NCI-H2081 treated with DMSO at 0.1 percent for 48 hours (cell line): ENCODE measurements at places on chromosomes 12 and 14.

- no peak for DNase-seq
These were observed 32.7 kb upstream of the PELI2 start for GRCh38 chr14:56085471-56085870.

DNA sequence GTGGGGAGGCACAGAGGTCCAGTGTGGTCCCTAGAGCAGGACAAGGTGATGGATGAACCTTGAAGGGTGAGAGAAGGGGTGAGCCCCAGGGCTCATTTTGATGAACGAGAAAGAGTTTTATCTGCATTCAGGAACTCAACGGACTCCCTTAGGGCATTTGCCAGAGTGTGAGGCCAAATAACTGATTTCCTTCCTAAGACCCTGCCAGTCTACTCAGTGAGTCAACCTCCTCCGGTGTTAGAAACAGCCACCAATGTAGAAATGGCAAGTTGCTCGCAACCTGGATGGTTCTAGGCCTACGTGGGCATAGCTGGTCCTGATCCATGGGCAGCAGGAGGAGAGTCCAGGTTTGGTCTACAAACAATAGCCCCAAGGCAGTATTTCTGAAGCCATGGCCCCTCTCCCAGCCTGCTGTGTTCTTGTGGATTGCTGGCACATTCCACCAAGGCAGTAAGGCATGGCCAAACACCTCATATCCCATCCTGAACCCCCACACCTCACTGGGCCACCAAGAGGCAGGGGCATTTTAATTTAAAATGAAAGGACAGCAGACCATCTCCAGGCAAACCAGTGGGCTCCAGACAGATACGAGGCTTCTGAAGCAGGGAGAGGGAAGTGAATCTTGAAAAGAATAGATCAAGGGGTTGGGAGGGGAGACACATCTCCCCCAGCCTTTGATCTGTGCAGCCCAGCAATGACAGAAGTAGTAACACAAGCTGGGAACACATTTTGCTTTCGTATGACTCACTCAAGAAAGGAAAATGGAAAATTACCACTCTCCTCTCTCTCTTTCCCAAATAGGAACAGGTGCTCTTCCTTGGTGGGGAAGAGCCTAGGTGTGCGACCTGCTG is 25.4 kb upstream of the TESC start:
- DNase-seq, result no peak

- DNase-seq, result no peak
These were observed 43.0 kb upstream of the GSG1 start for GRCh38 chr12:13146336-13146938.

DNA sequence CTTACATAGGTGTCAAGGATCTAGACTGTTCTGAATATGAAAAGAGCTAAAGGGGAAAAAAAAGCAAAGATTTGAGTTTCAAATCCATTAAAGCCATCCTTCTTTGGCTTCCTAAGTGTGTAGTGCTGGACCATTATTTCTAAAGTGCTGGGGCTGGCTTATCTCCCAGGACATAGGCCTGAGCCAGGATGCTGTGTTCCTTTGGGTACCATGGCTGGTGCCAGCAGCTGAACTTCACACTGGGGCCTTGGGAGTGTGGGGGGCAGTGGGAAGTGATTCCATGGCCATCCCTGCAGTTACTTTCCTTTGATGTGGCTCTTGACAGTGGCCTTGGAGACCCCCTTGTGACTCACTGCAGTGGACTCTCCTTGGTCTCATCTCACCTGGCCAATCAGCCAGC is 20.8 kb downstream of the PRMT8 start:
- no peak for DNase-seq

- DNase-seq, result no peak
These were observed 4.3 kb downstream of the SPTLC2 start for GRCh38 chr14:77612011-77612620.

DNA sequence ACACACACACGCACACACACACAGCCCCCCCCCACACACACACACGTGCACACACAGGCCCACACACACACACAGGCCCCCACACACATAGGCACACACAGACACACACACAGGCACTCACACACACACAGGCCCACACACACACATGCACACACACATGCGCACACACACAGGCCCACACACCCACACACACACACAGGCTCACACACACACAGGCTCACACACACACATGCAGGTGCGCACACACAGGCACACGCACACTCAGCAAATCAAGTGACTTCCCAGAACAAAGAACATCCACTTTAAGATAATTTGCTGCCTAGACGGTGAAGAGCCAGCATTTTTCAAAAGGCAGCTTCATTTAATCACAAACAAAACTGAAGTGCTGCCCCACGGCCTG is 78.5 kb upstream of the FBRSL1 start:
- no peak for DNase-seq

GRCh38 chr12:17060260-17060659 is 454.3 kb upstream of the LMO3 start:
- no peak for DNase-seq
